DMS79 (cell line): ENCODE measurements at places on chromosomes 5 and 9.

DNA sequence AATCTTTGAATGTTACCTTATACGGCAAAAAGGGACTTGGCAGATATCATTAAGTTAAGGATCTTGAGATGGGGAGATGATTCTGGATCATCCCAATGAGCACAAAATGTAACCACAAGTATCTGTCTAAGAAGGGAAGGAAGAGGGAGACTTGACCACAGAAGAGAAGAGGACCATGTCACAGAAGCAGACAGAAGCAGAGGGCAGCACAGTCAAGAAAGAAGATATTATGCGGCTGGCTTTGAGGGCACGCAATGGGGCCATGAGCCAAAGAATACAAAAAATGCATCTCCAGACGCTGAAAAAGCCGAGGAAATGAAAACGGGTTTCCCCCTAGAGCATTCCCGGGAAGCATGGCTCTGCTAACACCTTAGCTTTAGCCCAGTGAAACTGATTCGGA lies 225.3 kb downstream of the NR2F1-AS1 start:
- DNase-seq = no peak

DNA sequence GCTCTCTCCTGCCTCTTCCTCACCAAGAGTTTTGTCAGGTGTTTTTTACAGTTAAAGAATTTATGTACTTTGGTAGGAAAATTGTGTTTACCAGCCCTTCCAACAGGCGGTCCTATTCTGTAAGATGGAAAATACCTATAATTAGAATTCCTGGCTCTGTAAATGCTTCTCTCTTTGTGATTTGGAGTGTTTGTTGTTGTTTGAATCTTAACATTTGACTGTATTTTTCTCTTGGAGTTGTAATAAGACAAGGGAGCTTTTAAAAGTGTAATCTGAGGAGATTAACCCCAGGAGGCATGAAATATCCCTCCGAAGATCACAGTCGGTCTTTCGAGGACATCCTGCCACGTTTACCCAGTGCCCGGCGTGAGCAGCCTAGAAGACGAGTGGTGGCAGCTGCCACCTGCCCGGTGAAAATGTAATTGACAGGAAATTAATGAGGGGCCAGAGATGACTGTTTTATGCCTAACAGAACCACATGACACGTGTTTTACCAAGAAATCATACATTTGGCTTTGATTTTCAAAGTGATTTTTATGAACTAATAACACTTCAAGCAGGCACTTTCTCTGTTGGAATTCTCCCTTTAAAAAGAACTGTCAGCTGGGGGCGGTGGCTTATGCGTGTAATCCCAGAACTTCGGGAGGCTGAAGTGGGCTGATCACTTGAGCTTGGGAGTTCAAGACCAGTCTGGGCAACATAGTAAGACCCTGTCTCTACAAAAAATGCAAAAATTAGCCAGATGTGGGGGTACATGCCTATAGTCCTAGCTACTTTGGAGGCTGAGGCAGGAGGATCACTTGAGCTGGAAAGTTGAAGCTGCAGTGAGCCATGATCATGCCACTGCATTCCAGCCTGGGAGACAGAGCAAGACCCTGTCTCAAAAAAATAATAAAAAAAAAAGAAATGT lies 20.0 kb downstream of the ANKRD33B start:
- no peak for DNase-seq

DNA sequence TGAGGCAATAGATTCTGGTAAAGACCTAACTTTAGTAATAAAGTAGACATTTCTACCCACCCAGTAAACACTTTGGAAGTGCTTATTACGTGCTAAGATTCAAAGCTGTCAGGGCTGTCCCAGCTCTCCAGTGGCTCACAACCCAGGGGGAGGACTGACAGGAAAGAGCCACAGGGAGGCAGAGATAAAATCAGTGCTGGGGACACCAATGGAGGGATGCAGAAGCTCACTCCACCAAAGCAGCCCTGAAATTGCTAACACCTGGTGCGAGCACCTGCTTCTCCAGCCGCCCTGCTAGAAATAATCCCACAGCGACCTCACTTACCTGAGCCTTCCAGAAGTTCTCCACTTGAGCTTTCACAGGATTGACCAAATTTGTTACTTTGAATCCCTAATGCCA lies 501.0 kb downstream of the BNC2 start:
- no peak for DNase-seq

DNA sequence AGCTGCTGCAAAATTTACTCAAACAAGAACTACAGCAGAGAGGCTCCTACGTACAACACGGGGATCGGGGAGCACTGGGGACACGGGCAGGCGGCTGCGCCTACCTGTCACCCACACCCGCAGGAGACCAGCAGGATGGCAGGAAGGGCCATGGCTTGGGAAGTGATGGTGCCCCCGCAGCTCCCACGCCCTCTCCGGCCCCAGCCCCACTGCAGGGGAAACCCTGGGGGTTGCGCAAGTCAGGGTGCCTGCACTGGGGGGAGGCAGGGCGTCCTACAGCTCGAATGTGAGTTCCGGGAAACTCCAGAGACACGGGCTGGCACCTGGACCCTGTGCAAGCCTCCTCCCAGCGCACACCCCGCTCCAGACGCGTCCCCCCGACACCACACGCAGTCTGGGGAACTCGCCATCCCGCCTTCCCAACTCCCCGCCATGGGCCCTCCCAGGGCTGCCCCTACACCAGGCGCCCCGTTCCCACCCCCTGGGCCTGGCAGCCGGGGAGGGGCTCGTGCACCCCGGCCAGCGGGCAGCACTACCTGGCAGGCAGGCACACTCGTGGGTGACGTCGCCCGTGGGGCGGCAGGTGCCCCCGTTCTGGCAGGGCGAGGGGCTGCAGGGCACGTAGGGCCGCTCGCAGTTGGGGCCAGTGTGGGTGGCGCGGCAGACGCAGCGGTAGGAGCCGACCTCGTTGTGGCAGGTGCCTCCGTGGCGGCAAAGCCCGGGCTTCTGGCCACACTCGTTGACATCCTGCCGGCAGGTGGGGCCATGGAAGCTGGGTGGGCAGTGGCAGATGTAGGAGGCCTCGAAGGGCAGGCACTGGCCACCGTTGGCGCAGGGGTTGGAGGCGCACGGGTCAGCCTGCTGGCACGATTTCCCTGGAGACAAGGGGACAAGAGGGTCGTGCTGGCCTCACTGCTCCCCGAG lies 23.3 kb downstream of the NOTCH1 start:
- no peak for DNase-seq

DNA sequence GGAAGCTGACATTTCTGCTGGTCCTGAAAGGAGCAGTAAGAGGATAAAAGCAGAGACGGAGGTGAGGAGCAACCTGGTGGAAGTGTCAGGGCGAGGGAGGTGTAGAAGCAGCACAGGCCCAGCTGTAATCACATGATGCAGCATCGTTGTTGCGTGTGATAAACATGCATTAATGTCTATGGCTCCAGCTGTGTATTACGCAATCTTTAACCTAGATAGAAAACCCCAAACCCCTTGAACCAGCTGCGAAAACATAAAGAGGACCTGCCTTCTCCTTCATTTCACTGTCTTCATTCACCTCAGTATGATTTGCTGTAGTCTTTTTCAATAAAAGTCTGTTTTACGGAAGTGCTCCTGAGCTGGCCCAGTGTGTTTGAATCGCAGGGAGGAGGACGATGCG lies 162.9 kb downstream of the NTRK2 start:
- no peak for DNase-seq

DNA sequence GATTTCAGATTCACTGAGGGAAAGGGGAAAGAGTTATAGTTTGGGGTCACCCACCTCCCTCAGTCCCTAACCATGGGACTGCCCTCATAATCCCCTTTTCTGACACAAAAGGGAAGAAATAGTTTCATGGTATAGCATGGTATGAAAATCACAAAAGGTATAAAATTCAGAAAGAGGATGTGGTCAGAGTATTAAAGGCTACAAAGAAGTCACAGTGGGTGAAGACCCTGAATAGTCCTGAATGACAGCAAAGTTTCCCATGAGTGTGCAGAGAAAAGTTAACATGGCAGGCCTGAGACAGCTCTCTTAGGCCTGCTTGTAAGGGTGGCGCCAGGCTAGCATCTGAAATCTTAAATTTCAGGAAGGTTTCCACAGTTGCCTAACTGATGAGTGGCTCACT lies 290.6 kb upstream of the ZNF608 start:
- DNase-seq = no peak

- DNase-seq = no peak
Measured at GRCh38 chr5:11890777-11891176, 13.5 kb downstream of the CTNND2 start.

DNA sequence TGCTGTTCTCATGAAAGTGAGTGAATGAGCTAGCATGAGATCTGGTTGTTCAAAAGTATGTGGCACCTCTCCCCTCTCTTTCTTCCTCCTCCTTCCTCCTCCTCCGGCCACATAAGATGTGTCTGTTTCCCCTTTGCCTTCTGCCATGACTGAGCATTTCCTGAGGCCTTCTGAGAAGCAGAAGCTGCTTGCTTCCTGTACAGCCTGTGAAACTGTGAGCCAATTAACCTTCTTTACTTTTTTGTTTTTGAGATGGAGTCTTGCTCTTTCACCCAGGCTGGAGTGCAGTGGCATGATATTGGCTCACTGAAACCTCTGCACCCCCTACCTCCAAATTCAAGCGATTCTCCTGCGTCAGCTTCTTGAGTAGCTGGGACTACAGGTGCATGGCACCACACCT lies 6.1 kb downstream of the S100Z start:
- DNase-seq = no peak

DNA sequence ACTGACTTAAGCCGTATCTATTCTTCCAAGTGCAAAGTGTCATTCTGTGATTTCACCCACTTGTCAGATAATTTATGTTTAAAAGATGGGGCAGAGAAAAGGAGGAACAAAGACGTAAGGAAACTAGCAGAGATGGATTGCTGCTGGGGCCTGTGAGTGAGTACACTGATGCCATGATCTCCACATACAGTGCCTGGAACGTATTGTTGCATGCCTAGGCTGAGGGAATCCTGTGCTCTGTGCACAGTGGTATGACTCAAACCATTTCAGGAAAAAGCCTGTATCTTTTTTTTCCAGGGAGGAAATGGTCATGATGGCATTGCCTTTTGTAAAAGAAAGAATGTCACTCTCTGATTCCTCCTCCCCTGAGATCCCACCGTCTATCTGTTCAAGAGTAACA lies 359.5 kb upstream of the ADAMTS16 start:
- DNase-seq = no peak

DNA sequence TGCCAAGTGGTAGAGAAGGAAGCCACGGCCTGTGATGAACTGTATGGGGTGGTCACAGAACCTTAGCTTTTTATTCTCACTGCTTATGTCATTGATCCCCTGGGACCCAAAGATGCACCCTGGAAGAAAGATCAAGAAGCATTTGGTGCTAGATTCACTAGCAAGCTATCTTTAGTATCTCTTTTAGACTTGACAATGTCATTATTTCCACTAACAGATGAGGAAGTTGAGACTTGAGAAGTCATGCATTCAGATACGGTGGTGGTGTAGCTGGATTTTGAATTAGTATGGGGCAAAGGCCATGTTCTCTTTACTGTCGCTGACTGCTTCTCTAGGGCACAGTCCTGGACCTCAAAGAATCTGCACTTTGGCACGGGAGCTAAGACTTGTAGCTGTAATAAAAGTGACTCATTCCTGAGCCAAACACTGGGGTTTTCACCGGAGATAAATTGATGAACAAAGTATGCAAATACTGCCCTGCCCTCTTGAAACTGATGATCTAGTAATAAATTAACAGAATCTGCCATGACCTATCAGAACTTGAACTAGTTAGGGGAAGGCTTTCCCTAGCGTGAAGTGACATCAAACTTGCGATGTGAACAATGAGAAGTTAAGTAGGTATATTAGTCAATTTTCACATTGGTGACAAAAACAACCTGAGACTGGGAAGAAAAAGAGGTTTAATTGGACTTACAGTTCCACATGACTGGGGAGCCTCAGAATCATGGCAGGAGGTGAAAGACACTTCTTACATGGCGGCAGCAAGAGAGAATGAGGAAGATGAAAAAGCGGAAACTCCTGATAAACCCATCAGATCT lies 5.4 kb downstream of the GDA start:
- no peak for DNase-seq

- no peak for DNase-seq
Measured at GRCh38 chr5:84384604-84385575, at the start of gene EDIL3. TSS of gene EDIL3 (minus strand) at chr5:84384880. CDS start at chr5:84384374, 506 bp downstream.

DNA sequence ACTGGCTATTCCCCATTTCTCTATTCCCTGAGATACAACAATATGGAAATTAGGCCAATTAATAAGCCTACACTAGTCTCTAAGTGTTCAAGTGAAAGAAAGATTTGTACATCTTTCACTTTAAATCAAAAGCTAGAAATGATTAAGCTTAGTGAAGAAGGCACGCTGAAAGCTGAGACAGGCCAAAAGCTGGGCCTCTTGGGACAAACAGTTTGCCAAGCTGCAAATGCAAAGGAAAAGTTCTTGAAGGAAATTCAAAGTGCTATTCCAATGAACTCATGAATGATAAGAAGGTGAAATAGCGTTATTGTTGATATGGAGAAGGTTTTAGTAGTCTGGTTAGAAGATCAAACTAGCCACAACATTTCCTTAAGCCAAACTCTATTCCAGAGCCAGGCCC lies 256.2 kb downstream of the ZSWIM6 start:
- DNase-seq = no peak

- DNase-seq = no peak
Measured at GRCh38 chr9:92384375-92384774, 20.0 kb downstream of the OGN start.

GRCh38 chr5:1484730-1485578 lies 38.8 kb downstream of the LPCAT1 start:
- DNase-seq = no peak

- peak; percentile 56 for DNase-seq
Measured at GRCh38 chr5:143086908-143087637, 316.4 kb downstream of the NR3C1 start.

GRCh38 chr9:70030156-70030555 lies 13.5 kb upstream of the MAMDC2 start:
- DNase-seq = no peak

- no peak for DNase-seq
Measured at GRCh38 chr5:122500245-122501088, 188.4 kb downstream of the SNCAIP start.

DNA sequence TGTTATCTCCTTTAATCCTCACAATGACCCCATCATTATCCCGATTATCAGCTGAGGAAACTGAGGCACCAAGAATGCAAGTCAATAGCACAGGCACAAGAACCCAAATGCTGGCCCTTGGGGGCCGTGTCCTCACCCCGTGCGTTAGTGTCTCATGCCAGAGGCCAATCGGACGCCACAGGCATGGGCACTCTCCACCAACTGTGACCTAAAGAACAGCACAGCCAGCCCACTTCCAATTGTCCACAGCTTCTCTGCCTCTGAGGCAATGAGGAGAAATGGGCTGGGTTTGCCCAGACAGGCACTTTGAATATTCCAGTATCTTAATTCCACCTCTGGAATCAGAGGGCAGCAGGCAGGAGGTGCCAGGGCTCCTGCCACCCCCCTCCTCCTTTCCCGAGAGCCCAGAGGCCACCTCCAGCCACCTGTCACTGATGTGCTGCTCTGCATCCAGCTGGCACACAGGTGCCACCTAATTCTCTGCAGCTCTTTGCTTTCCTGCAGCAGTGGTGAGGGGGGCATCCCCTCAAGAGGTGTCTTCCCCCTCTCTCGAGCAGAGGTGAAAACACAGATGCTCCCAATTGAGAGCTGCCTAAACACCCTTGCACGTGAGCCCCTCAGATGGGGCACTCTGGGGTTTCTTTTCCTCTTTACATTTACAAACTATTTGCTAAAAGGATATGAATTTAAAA lies 107.5 kb downstream of the ROR2 start:
- DNase-seq = no peak

GRCh38 chr9:126620478-126620877 lies 6.8 kb downstream of the LMX1B start:
- no peak for DNase-seq
